Transverse colon (tissue), 4 donors: ENCODE measurements at places on chromosomes 11 and 22. TPM values are rescaled to one million over a fixed set of nuclear protein-coding genes. Genes with fewer than 3 reads are reported as not detected.

Gene MEI1
- not detected for total RNA-seq

Gene RFPL1
- total RNA-seq = not detected

GRCh38 chr22:27571463-27572277 is 229.9 kb downstream of the MN1 start:
- no peak overlapping the region for H3K27ac ChIP-seq
- H3K36me3 ChIP-seq = no peaks in the 10 kb centered on the region
- DNase-seq = no peak
- no peaks in the 10 kb centered on the region for H3K4me1 ChIP-seq

GRCh38 chr11:65696802-65697552 is 15.1 kb upstream of the KAT5 start:
- H3K36me3 ChIP-seq = no peaks in the 10 kb centered on the region
- no peaks in the 10 kb centered on the region for H3K27me3 ChIP-seq
- no peak overlapping the region for H3K27ac ChIP-seq
- no peak for DNase-seq

GRCh38 chr11:73391665-73392064 is 15.5 kb downstream of the RELT start:
- no peaks in the 10 kb centered on the region for H3K27me3 ChIP-seq
- no peaks in the 10 kb centered on the region for H3K36me3 ChIP-seq
- H3K4me1 ChIP-seq = no peaks in the 10 kb centered on the region
- no peak overlapping the region for H3K4me3 ChIP-seq
- DNase-seq = no peak
- no peak overlapping the region for H3K27ac ChIP-seq

Gene BIRC3
- 51.3 TPM for total RNA-seq

GRCh38 chr22:25362215-25362882 is 142.9 kb downstream of the CRYBB2 start:
- DNase-seq = peak; percentile 73
- H3K4me3 ChIP-seq = no peak overlapping the region

Gene GNG3
- not detected for total RNA-seq

- H3K36me3 ChIP-seq = no peaks in the 10 kb centered on the region
- H3K4me1 ChIP-seq = no peaks in the 10 kb centered on the region
- H3K4me3 ChIP-seq = no peak overlapping the region
- H3K27ac ChIP-seq = no peak overlapping the region
- no peaks in the 10 kb centered on the region for H3K27me3 ChIP-seq
- DNase-seq = no peak
These were observed 71.5 kb downstream of the BMAL1 start for GRCh38 chr11:13349046-13349445.

DNA sequence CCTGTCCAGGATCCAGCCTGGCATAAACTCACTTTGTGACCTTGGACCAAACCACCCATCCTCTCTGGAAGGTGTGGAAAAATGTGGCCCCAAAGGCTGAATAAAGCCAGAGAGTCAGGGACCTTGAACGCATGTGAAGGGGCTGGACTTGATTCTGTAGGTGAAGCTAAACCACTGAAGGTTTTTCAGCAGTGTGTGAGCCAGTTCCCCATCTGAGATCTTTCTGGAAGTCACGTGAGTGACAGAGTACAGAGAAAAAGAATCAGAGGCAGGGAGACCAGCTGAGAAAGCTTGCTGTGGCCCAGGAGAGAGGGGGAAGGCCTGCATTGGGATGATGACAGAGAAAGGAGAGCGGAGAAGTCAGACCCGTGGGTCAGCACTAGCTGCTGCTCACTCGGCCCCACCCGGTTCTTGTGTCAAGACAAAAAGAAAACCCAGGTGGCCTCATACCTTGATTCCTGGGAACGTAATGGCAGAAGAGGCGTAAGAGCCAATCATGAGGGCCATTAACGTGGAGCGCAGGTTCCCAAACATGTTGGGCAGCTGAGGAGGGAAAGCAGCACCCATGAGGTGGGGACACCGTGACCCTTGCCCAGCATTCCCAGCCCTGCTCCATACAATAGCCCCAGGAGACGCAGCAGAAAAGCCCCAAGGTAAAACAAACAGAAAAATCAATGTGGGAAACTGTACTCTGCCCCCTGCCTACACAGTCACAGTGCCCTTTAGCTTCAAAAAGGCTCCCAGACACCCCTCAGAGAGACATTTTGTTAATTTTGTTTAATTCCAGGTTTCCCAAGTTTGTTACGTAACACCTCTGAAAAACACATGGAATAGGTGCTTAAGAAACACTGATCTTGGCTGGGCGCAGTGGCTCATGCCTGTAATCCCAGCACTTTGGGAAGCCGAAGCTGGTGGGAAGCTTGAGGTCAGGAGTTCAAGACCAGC is 17.9 kb downstream of the SLC43A1 start:
- DNase-seq = no peak
- H3K4me3 ChIP-seq = no peak overlapping the region
- H3K36me3 ChIP-seq = no peaks in the 10 kb centered on the region
- no peaks in the 10 kb centered on the region for H3K27me3 ChIP-seq

Gene SLC7A4
- 4.1 TPM for total RNA-seq

Gene PIWIL4
- 9.6 TPM for total RNA-seq

Gene ENTHD1
- total RNA-seq = not detected

- H3K27me3 ChIP-seq = no peaks in the 10 kb centered on the region
- no peaks in the 10 kb centered on the region for H3K36me3 ChIP-seq
- H3K4me1 ChIP-seq = no peaks in the 10 kb centered on the region
These were observed 192.2 kb upstream of the BLID start for GRCh38 chr11:122308226-122308625.
